Right renal pelvis (tissue), 4 donors: ENCODE measurements at places on chromosomes 6 and 20. TPM values are rescaled to one million over a fixed set of nuclear protein-coding genes. Genes with fewer than 3 reads are reported as not detected.

The ZSCAN31 gene
- 11.2 TPM for polyA plus RNA-seq

The MROH8 gene
- 6.9 TPM for polyA plus RNA-seq

The ADIG gene
- polyA plus RNA-seq: not detected

The PTCRA gene
- 0.36 TPM for polyA plus RNA-seq

The MUC22 gene
- polyA plus RNA-seq: not detected
